ENCODE measurements at places on chromosomes 2 and 18.

DNA sequence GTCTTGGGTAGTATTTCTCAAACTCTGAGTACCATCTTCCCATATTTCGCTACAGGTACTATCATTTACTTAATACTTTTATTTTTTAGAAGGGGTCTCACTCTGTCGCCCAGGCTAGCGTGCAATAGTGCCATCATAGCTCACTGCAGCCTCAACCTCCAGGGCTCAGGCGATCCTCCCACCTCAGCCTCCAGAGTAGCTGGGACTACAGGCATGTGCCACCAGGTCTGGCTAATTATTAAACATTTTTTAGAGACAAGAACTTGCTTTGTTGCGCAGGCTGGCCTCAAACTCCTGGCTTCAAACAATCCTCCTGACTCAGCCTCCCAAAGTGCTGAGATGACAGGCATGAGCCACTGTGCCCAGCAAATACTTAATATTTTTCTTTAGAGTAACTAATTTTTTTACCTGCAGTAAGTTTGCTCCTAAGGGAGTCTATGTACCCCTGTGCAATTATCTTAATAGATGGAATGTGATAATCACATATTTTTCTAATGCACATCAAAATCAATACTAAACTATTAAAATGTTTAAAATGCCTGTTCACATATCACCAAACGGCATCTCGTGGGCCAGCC lies 100.6 kb upstream of the ST3GAL5 start:
- no peak for DNase-seq

DNA sequence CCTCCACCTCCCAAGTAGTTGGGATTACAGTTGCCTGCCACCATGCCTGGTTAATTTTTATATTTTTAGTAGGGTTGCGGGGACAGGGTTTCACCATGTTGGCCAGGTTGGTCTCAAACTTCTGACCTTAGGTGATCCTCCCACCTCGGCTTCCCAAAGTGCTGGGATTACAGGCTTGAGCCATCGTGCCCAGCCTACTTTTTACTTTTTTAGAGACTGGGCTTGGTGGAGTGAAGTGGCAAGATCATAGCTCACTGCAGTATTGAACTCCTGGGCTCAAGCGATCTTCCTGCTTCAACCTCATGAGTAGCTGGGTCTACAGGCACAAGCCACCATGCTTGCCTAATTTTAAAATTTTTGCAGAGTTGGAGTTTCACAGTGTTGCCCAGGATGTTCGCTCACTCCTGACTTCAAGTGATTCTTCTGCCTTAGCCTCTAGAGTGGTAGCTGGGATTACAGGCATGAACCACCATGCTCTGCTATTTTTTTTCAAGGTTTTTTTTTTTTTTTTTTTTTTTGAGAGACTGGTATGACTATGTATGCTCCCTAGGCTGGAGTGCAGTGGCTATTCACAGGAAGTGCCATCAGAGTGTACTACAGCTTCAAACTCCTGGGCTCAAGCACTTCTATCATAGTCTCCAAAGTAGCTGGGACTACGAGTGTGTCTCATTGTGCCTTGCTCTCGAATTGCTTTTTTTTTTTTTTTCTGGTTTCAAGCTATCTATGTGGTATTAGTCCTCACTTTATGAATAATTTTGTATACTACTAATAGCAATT lies 11.9 kb downstream of the MSH2 start:
- DNase-seq: no peak

DNA sequence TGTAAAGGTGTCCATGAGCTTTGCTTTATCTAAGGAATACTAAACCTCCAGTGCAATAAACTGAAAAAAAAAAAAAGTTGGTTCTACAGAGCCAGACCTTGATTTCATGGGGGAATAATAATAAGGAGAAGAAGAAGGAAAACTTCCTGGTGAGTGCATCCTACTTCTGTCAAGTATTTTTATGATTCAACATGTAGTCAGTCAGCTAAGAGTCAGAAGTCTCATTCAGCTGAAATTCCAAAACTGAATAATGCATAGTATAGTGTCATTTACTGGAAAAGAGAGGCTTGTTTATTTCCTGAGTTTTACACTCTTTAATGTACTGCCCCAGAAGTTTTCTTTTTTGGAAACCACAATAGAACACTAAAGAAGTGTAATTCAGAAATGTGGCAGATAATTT lies 77.8 kb upstream of the TACR1 start:
- no peak for DNase-seq

DNA sequence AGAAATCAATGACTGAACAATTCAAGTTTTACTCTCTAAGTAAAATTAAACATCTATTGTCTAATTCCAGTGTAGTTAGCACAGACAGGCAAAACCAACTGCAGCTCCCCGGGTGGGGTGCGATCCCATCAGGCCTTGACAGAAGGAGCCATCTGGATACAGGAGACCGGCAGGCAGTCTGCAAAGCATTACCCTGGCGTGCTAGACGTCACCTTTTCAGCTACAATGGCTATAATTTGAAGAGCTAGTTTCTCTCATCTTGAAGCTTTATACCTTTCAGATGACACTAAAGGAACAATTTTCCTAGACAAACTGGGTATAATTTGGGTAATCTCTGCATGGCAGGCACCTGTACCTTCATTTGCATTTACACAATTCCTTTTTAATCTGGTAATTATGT lies 761.5 kb upstream of the SOX11 start:
- no peak for DNase-seq

- DNase-seq: no peak
These were observed 391.8 kb upstream of the CRIM1 start for GRCh38 chr2:35963824-35964223.

GRCh38 chr2:105376010-105376409 lies 22.8 kb downstream of the FHL2 start:
- DNase-seq: no peak

Measured in pons (tissue), 1 donor.